ENCODE measurements at places on chromosomes 13 and 19.

GRCh38 chr13:100822871-100823443, 148.4 kb upstream of the TMTC4 start:
- no peak overlapping the region for H3K4me3 ChIP-seq
- H3K36me3 ChIP-seq = no peaks in the 10 kb centered on the region
- no peaks in the 10 kb centered on the region for H3K4me1 ChIP-seq
- H3K27me3 ChIP-seq = peaks cover 2% of the 10 kb centered on the region
- H3K27ac ChIP-seq = no peak overlapping the region
- DNase-seq = no peak

DNA sequence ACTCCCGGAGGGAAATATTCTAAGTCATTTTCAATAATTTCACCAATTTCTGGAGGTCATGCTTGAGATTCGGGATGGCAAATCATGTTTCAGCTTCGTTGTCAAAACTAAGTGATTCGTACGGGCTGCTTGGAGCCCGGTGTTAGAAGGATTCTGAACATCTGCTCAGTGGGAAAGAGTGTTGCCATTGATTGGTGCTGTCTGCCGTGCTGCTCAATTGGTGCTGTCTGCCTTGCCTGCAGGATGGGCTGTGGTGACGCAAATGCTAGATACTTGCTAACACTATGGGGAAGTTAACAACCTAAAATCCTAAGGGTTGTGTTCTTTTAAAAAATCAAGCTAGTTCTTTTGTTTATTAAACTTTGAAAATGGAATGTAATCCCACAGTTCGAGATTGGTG, 17.3 kb upstream of the CACNG8 start:
- no peak for DNase-seq
- no peaks in the 10 kb centered on the region for H3K4me1 ChIP-seq
- no peaks in the 10 kb centered on the region for H3K36me3 ChIP-seq
- H3K27me3 ChIP-seq = peaks cover 8% of the 10 kb centered on the region
- no peak overlapping the region for H3K4me3 ChIP-seq

- H3K4me1 ChIP-seq = no peaks in the 10 kb centered on the region
- H3K4me3 ChIP-seq = no peak overlapping the region
- no peak for DNase-seq
Observed at GRCh38 chr19:39810424-39810823, 23.5 kb downstream of the DYRK1B start.

- H3K4me1 ChIP-seq = no peaks in the 10 kb centered on the region
- H3K27ac ChIP-seq = no peak overlapping the region
- DNase-seq = no peak
- H3K27me3 ChIP-seq = no peaks in the 10 kb centered on the region
Observed at GRCh38 chr13:47120282-47120681, 223.4 kb upstream of the HTR2A start.

DNA sequence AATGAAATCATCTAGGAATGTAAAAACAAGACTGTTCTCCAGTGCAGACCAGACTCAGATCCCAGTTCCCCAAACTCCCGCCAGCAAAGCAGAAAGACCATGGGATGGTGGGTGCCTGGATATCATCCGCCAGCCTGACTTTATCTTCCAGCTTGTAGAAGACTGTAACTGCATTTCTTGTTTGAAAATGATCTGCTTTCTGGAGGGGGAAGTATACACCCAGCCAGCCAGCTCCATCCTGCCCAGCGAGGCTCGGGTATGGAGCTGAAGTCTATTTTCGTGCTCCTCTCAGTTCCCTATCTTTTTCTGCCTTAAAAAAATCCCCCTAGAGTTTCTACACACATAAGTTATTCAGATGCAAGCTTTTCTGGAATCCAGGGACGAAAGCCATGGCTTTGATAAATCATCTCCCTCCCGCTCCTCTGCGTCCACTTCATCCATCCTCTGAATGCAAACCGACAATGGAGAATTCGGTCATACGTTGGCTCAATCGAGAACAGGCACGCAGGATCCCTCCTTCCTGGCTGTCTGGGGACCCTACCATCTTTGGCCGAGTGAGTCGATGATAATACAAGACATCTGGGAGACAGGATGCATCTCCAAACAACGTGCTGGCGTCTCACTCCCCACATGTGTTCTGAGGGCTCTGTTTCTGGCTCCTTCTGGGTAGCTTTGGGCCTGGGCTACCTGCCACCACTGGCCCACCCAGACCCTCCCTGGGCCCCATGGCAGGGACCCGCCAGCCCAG, 31.2 kb downstream of the CEBPG start:
- no peaks in the 10 kb centered on the region for H3K4me1 ChIP-seq
- H3K27me3 ChIP-seq = no peaks in the 10 kb centered on the region
- H3K27ac ChIP-seq = no peak overlapping the region
- no peak overlapping the region for H3K4me3 ChIP-seq
